ENCODE measurements at places on chromosomes 3 and 15. TPM values are rescaled to one million over a fixed set of nuclear protein-coding genes. Genes with fewer than 3 reads are reported as not detected.

GRCh38 chr3:189629803-189630455, 1.3 kb upstream of the TP63 start:
- no peak for DNase-seq

DNA sequence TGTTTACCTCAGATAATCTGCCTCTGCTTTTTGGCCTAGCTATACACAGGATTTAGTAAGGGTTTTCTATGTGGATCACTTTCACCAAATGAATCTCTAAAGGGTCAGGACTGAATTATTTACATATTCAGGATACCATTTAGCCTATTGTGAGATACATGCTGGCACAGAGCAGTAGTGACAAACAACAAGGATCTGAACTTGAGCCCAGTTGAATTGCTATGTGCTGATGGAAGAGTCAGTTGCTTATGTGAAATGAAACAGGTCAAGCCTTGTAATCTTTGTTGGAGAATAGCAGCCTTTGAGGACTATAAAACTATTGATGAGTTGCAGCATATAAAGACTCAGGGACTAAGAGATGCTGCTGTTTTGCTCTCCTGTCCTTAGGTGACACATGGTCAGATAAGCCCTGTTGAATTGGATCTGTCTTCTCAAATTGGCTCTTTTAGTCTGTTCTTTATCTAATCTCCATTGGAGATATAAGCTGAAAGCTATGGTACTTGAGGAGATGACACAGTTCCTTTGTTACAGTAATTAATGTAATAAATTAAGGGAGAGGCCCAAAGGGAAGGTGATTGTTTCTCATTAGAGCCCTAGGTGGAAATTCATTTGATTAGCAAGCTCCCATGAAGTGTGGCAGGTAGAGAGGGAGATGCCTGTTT, 30.4 kb downstream of the ZNF609 start:
- DNase-seq, result no peak

- no peak for DNase-seq
Measured at GRCh38 chr3:24947103-24947502, 452.5 kb upstream of the THRB start.

- no peak for DNase-seq
Measured at GRCh38 chr3:107222907-107223306, 154.3 kb upstream of the CCDC54 start.

Gene HIGD2B
- 0.22 TPM for total RNA-seq

- DNase-seq, result no peak
Measured at GRCh38 chr3:64552160-64552559, 135.6 kb downstream of the ADAMTS9 start.

- no peak for DNase-seq
Measured at GRCh38 chr3:37024092-37024491, 30.8 kb downstream of the MLH1 start.

- no peak for DNase-seq
Measured at GRCh38 chr3:183278479-183279088, 25.5 kb downstream of the B3GNT5 start.

Gene DNAJC13
- total RNA-seq, result 36.3 TPM

DNA sequence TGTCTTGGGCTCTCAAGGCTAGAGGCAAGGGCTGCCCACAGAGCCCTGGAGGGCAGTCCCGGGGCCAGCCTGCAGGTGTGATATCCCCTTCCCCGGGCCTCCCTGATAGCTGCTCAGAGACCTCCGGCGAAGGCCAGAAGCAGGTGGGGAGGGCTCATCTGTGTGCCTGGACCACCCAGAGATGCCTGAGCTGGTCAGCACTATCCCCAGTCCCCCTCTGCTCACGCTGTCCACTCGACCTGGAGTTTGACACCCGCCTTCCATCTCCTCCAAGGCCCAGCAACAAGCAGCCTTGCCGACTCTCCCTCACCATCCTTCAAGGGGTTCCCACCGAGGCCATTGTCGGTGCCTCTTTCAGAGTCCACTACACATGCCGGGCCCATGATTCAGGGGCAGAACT, 39.4 kb downstream of the DNAH1 start:
- no peak for DNase-seq

- DNase-seq, result peak; percentile 31
Measured at GRCh38 chr3:4821338-4821737, 157.9 kb upstream of the BHLHE40 start.

DNA sequence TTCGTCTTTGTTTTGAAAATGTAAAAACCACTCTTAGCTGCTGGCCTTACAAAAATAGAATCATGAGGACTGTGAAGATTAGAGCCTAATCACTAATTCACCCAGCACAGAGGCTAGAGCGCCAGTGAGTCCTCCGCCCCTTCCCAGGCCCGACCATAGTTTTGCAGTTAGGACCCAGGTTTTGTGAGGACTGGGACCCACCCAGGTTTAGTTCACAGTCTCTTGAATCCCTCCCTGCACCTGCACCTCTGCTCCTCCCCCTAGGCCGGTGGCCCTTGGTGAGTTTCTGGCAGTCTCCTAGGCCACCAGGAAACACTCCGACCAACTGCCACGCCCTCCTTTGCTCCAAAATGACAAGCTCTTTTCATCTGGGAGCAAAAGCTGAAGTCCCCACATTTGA, 136.0 kb upstream of the CCDC54 start:
- peak; percentile 5 for DNase-seq

- DNase-seq, result no peak
Measured at GRCh38 chr3:76107935-76108570, 322.7 kb upstream of the ZNF717 start.

- no peak for DNase-seq
Measured at GRCh38 chr3:193095366-193095765, 145.7 kb upstream of the PLAAT1 start.

Gene HRH1
- total RNA-seq, result 4.6 TPM

Gene CHL1
- not detected for total RNA-seq

Gene TLR9
- 1.2 TPM for total RNA-seq

DNA sequence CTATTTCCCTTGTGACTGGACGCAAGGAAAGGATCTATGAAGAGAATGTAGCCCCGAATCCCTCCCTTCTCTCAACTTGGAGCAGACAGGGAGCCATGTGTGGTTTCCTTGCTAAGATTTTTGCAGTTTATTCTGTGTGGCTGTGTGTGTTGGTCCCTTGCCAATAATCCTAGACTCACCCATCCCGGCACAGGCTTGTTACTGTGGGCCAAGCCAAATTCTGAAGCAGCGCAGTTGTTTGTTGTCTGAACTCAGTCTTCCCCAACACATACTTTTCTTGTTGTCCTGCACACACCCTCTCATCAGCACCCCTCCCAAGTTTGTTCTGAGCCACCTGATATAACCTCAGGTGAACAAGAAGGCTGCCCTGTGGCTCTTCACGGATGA, 193.3 kb upstream of the CTDSPL start:
- DNase-seq, result no peak

DNA sequence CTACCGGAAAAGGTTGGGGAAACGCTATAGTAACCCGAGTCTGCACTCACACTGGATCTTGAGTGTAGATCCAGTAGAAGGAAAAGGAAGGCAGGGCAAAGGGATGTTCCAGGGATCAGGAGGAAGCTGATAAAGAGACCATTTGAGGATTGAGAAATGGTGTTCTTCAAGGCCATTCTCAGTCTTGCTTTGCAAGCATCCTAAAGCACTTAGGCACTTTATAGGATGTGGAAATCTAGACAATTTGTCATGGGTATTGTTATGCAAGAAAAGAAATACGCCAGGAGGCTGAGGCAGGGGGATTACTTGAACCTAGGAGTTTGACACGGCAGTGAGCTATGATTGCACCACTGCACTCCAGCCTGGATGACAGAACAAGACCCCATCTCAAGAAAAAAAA, 13.2 kb upstream of the SCAMP5 start:
- DNase-seq, result no peak

DNA sequence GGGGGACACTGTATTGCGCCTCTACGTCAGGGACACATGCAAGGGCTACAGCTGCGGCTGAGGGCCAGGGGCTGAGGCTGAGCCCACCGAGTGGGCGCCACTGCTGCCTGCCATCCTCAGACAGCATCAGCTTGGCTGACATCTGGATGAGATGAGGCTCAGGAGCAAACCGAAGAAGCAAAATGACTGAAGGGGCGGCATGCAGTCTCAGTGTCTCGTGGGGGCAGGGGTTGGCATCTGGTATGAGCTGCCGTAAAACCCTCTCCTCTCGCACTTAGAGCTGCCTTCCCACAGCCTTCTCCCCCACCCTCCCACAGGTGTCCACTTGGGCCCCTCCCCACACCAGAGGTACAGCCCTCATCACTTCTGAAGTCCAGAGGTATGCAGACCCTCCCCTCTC, 24.2 kb upstream of the CMTM7 start:
- DNase-seq, result no peak

Gene FAM3D
- not detected for total RNA-seq

GRCh38 chr15:69576035-69576526, 123.5 kb downstream of the RPLP1 start:
- DNase-seq, result peak; percentile 73

GRCh38 chr3:57966829-57967228, 41.4 kb upstream of the FLNB start:
- DNase-seq, result no peak

GRCh38 chr3:52077925-52078324, 21.6 kb upstream of the DUSP7 start:
- no peak for DNase-seq

- DNase-seq, result no peak
Measured at GRCh38 chr15:76208786-76209424, 102.4 kb downstream of the ETFA start.

Gene PP2D1
- not detected for total RNA-seq

DNA sequence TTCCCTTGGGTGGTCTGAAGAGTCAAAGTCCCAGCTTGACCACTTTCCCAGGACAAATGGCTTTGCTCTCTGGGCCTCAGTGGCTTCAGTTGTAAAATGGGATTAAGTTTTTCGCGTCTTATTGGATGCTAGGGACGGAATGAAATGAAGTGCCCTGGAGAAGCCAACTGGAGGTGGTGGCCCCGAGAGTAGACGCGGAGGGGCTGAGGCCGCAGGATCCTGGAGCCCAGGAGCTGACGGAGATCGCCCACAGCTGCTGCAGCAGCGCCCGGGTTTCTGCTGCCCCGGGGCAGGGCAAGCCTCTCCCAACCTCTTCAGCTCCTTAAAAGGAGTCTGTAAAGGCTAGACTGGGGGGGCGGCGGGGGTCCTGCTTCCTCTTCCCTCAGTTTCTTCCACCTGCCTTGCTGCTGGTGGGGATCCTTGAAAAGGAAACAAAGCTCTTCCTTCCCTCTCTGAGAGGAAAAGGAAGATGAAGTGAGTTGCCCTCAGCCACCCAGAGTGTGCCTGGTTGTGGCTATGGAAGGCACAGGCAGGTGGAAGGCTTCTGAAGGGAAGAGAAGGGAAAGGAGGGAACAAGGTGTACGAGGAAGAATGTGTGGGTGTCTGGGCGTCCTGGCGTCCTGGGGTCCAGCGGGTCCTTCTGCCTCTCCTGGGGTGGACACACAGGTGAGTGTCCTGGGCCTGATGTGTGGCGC, 967 bp upstream of the BNC1 start:
- DNase-seq, result no peak

DNA sequence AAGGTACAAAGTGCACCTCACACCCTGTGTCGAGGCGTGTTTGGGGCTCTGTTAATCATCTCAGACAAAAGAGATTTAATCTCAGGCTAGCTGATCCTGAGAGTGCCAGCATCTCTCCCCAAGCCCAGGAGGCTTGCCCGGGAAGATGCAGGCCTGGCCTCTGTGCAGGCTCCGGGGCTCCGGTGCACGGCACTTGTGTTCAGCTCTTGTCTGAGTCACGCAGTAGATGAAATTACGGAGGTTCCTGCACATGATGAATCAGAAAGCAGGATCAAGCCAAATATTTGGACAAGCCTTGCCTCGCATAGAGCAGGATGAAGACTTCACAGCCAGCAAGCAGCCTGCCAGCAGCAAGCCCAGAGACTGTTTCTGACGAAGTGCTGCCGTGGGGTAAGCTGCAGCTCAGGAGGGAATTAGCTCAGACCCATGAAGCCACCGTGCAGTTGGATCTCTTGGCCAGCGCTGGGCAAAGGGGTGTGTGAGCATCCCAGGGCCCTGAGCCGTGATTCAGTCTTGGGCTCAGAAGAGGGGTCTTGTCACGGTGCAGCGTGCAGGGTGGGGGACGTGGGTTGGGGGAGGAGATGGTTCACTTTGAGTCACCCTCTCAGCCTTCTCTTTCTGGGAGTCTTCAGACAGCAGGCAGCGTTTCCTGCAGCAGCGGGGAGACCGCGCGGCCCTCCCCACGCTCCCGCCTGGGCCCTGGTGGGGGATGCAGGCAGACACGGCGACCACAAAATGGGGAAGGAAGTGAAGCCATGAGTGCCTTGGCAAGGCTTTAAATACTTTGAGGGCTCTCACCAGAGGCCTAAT, 89.2 kb upstream of the MEF2A start:
- DNase-seq, result peak; percentile 17

Gene NTRK3
- total RNA-seq, result 4.2 TPM
